ENCODE measurements at places on chromosomes 12 and 14. TPM values are rescaled to one million over a fixed set of nuclear protein-coding genes. Genes with fewer than 3 reads are reported as not detected.

GRCh38 chr12:95474660-95474958 is 657 bp downstream of the METAP2 start:
- DNase-seq: no peak

- DNase-seq: no peak
Measured at GRCh38 chr14:45361727-45362126, 108.7 kb upstream of the MIS18BP1 start.

- no peak for DNase-seq
Measured at GRCh38 chr12:83893101-83893500, 1019.5 kb downstream of the SLC6A15 start.

Gene CABP1
- 1.2 TPM for total RNA-seq

Gene NXPH4
- total RNA-seq: 1.5 TPM

- no peak for DNase-seq
Measured at GRCh38 chr12:69298133-69298532, 50.0 kb upstream of the LYZ start.

- peak; percentile 38 for DNase-seq
Measured at GRCh38 chr12:12467688-12468261, 94.9 kb downstream of the DUSP16 start.

DNA sequence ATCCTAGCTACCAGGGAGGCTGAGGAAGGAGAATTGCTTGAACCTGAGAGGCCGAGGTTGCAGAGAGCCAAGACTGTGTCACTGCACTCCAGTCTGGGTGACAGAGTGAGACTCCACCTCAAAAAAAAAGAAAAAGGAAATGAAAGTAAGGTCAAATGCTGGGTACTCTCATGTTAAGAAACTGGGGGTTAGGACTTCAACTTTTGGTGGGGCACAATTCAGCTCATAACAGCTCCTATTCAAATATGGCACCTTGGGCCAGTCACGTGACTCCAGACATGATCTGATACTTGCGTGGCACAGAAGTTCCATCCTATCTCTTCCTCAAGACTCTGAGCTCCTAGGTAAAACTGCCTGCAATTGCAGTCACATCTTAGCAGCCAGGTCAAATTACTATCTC is 142.7 kb downstream of the EGLN3 start:
- DNase-seq: no peak

DNA sequence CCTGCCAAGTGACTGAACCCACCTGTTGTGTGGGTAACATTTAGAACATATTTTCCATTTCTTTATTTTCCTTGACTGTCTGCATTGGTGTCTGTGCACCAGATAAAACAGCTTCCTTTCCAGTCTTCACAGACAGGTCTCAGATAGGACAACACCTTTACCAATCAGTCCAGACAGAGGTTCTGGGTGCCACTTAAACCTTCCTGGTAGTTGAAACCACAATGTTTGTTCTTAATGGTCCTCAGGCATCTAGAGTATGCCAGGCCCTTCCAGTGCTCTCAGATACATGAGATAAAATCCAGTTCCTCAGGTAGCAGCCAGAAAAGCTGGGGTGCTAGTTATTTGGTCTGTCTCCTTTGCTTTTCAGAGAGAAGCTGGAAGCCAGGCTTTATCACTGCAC is 7.0 kb upstream of the CLEC2D start:
- DNase-seq: no peak

DNA sequence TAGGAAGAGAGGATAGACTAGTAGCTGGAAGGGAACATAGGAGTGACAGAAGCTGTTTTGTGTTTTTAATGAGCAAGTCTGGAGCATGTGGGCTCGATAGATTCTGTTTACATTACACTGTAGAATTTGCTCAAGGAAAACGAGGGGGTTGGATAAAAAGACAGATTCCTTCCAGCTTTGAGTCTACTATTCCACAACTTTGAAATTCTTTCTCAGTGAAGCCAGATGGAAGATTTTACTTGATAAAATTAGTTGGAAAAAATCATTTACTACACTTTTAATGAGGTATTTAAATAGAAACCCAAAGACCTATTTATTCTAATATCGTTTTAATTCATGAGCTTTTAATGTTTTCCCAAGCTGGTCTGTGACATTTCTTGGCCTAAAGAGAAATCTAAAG is 19.5 kb upstream of the EPS8 start:
- DNase-seq: no peak

- DNase-seq: peak; percentile 35
Measured at GRCh38 chr12:80040075-80040738, 59.1 kb upstream of the OTOGL start.

Gene TC2N
- 55.4 TPM for total RNA-seq

DNA sequence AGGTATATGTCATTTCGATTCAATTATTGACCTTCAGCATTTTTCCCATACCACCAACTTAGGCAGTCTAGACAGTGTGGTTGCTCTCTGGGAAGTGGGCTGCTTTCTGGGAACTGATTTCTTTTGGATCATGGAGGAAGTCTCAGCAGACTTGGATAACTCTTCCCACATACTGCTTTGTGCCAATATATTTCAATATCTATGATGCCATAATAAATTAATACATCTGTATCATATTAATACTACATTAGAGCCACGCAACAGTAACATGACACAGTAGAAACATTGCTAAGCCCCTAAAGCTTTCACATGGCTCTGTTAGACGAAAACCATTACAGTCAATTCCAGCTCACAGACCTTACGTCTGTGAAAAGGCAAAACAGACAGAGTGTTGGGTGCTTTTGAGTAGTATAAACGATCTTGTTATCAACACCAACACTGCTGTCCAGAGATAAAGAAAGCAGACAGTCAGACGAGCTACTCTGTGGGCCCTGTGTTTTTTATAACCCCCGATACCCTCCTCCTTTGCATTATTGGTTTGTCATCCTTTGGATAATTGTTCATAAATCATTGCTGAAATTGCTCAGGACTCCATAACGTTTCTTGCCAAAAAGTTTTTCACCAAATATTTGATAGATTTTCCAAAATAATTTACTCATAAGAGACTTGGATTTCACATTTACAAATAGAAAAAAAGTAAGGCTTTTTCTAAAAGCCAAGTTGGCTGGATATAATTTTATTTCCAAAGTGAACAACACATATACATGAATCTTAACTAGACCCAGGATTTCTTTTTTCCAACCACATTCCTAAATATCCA is 439.7 kb downstream of the ADAMTS20 start:
- DNase-seq: no peak

- DNase-seq: peak; percentile 44
Measured at GRCh38 chr12:69284131-69284530, 44.8 kb downstream of the CPSF6 start.

Gene HHIPL1
- total RNA-seq: 0.39 TPM

- no peak for DNase-seq
Measured at GRCh38 chr12:46702581-46703344, 123.0 kb downstream of the SLC38A4 start.

Gene CMAS
- total RNA-seq: 39.5 TPM

Gene SYT10
- total RNA-seq: not detected

Gene SOX5
- 1.7 TPM for total RNA-seq

- no peak for DNase-seq
Measured at GRCh38 chr12:124026755-124027745, 54.0 kb downstream of the ZNF664 start.

GRCh38 chr12:119786539-119786938 is 90.6 kb downstream of the CIT start:
- DNase-seq: no peak

Gene TMEM106C
- total RNA-seq: 124 TPM

DNA sequence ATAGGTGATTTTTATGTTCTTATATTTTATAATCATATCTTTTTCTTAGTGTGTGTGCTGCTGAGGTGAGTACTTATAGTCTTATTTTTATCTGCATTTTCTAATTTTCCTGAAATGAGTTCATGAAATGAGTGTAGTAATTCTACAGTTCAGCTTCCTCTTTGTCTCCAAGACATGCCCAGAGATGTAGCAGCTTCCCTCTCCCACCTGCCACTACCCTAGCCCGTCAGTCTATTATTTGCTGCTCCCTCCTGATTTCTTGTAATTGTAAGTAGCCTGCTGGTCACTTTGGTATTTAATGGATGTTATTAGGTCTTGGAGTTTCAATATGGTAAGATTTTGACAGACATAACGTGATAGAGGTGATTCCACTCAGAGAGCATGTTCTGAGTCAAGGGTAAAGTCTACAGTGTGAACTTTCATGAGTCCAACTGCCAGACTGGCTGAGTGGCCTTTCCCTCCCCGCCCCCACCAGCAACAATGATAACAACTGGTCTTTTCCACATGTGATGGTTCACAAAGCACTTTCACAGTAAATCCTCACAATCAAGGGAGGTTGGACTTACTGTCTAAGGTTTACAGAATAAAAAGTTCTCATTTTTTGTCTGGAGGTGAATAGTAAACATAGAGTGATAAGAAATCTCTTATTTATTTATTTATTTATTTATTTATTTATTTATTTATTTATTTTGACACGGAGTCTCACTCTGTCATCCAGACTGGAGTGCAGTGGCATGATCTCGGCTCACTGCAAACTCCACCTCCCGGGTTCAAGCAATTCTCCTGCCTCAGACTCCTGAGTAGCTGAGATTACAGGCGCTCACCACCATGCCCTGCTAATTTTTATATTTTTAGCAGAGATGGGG is 4.2 kb upstream of the RIPK3 start:
- DNase-seq: no peak

- no peak for DNase-seq
Measured at GRCh38 chr12:116136340-116136739, 141.2 kb downstream of the MED13L start.

DNA sequence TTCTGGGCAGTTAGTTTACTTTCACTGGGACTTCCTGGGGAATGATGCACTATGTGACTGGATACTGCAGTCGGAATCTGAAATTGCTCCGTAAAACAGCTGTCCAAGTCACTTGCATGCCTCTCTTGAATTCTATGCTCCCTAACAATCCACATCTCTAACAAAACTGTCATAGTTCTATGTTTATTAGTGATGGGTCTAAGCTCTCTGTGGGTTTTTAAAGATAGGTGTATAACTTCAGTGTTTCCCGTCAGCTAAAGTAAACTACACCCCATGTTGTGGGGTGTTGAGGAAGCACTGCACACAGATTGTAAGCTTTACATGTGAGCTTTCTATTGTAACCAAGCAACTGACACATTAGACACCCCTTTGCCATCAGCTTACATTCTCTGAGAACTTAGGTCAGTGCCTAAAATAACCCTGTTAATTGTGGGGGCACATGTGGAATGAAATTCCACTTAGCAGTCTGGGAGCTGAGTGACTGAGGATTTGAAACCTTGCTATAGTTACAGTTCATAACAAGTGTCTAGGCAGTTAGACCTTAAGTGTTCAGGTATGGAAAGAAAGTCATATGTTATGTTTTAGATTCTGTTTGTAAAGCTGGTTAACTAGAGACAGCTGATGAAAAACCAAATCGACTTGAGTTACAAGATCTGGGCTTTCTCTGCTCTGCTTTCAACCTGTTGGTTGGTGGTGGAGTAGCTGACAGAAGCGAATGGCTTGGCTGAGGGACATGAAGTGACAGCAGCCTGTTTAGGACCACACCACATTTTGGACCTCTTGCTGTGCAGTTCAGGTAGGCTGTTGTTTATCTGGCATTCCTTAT is 165.7 kb downstream of the AKAP6 start:
- no peak for DNase-seq

Gene PELI2
- total RNA-seq: 11.3 TPM

- no peak for DNase-seq
Measured at GRCh38 chr12:46675736-46676135, 150.1 kb downstream of the SLC38A4 start.

GRCh38 chr12:118188690-118189371 is 52.9 kb downstream of the PEBP1 start:
- no peak for DNase-seq

Gene UBC
- total RNA-seq: 1,002 TPM

Gene B4GALNT3
- total RNA-seq: 1.3 TPM

DNA sequence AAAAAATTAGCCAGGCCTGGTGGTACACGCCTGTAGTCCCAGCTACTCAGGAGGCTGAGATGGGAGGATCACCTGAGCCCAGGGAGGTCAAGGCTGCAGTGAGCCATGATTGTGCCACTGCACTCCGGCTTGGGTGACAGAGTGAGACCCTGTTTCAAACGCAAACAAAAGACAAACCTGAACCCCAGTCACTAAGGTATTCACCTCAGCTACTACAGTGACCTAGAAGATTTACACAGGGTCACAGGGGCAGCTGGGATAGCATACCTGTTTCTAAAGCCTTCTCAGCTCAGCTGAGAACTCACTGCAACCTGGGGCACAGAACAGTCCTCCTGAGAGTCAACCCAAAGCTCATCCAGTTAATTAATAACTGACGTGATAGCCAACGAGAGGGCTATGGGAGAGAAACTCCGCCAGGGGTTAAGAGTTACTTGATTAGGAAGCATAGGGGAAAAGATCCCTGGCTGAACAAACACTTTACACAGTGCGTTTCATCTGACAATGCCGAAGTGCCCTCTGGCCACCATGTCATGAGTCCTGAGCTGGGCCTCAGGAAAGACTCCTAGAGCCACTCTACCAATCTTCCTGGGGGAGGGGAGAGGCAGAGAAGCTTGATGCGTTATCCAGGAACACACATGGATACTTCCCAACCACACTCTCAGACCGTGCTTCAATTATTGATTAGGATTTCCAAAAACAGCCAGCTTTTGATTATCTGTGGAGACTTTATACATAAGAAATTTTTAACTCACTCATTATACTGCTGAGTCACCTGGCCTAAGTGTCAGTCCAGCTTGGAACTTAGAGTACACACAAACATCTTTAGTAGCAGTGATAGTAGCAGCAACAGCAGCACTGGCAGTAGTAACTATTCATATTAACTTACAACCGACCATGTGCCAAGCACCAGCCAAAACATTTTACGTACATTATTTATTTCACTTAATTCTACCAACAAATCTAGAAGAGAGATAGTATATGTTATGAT is 48.2 kb downstream of the FOXN3 start:
- DNase-seq: no peak

GRCh38 chr12:96250119-96250685 is 56.0 kb downstream of the ELK3 start:
- DNase-seq: no peak

- DNase-seq: no peak
Measured at GRCh38 chr14:50471838-50472465, 60.4 kb downstream of the MAP4K5 start.

- no peak for DNase-seq
Measured at GRCh38 chr14:75283833-75284563, 5.4 kb downstream of the FOS start.

GRCh38 chr12:56723889-56724700 is 1.0 kb downstream of the NACA start:
- DNase-seq: no peak

DNA sequence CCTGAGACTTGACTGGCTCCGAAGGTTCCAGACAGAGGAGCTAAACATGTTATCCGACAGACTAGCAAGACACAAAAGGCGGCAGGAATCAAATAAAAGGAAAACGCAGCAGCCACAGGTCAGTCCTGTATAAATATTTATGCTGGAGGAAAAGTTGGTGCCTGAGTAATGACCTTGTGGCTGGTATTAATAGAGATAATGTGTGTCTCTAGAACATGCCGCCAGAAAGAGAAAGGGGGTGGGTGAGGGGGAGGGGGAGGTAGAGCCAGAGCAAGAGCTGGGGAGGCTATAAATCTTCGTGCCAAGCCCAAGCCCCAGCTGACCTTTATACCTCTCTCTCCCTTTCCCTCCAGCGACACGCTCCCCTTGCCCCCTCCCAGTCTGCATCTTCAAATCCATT is 590.4 kb downstream of the MED13L start:
- DNase-seq: no peak
